Activated naive CD4-positive, alpha-beta T cell treated with anti-CD3 and anti-CD28 coated beads, Interleukin-2, amount 10 ng/mL, durations not matched to agents 7 days and 5 days (primary cell): ENCODE measurements at places on chromosomes 11 and 22.

DNA sequence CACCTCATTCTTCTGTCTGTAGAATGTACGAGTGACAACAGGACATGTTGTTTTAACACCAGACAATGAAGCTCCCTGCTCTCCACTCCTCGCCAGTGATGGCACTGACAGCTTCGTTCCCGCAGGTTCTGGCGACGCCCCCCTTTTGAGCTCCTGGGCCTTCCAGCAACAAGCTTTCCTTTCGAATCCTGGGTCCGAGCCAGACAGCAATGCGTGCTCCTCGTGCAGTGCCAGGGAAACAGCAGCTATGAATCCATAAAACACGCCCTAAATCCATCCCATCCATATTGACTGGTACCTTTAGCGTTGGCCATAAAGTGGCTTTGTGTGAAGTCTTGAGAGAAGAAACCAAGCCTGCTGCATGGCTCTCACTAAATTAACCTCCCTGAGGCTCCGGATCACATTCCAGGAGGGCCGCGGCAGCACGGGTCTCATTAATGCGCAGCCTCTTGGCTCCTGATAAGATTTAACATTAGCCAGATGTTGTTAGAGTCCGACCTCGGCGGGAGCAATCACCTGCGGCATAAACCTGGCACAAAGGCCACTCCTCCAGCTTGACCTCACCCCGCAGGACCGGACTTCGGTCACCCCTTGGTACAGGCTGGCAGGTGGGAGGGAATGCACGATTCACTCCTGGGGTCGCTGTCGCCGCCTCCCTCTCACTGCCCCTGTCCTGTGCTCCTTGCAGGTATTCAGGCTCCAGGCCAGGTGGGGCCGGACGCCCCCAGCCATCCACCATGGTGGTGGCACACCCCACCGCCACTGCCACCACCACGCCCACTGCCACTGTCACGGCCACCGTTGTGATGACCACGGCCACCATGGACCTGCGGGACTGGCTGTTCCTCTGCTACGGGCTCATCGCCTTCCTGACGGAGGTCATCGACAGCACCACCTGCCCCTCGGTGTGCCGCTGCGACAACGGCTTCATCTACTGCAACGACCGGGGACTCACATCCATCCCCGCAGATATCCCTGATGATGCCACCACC, 50.1 kb downstream of the MACROD1 start:
- DNase-seq, result no peak

DNA sequence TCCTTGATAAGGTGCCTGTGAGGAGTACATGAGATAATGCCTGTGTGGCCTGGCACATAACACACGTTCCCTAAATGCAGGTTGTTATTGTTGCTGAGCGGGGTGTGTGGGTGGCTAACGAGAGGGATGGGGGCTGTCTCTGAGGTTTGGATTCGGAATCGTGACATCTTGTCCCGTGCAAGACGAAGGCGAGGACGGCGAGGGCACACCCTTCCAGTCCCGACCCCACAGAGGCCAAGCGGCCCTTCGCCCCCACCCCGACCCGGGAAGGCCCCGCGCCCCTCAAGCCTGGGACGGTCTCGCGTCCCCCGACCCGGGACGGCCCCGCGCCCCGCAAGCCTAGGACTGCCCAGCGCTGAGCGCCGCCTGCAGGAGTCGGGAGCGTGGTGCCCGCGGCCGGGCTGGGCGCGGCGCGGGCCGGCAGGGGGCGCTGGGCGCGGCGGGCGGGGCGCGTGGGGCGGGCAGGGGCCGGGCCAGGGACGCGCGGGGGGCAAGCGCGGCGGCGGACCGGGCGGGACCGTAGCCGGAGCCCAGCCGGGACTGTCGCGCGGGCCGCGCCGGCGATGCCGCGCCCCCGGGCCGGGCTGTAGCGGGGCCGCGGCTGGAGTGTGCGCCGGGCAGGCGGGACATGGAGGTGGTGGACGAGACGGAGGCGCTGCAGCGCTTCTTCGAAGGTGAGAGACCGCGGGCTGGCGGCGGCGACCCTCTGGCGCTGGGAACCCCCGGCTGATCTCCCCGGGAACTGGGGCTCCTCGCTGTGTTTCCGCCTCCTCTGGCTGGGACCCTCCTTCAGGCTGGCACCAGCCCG, at the start of gene MYRF:
TSS of gene MYRF (plus strand) at position 520 of the 808 bp plus-strand sequence. CDS start at position 629, 109 bp downstream.
- peak; percentile 68 for DNase-seq

DNA sequence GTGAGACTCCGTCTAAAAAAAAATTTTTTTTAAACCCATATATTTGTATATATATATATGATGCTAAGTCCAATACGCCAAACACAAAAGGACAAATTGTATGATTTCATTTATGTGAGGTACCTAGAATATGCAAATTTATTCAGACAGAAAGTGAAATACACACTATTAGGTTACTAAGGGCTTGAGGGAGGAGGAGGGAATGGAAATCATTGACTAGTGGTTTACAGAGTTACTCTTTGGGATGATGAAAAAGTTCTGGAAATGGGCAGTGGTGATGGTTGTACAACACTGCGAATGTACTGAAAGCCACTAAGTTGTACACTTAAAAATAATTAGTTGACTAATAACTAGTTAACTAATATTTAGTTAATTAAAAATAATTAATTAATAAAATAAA, 36.2 kb upstream of the FGF3 start:
- DNase-seq, result no peak

DNA sequence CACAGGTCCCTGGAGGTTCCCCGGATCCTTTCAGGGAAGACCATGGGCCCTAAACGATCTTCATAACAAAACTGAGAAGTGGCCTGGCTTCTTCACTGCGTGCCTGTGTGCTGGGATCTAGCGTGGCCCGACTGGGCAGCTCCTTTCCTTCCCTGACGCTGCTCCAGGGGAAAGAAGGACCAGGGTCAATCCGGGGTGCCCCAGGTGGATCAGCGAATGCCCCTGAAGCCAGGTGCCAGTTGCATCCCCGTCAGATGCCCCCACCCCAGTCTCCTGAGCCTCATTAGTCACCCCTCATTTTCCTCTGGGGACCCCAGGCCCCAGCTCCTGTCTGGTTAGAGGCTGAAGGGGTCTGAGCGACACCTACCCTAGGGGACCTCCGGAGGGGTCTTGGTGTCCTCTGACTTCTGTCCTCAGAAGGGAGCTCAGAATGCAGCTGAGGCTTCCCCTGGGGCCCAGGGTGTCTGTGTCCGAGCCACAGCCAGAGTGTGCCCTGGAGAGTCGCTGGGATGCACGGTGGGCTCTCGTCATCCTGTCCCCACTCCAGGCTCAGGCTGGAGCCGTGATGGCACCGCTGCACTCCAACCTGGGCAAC, 18.7 kb upstream of the MUC6 start:
- DNase-seq, result no peak

DNA sequence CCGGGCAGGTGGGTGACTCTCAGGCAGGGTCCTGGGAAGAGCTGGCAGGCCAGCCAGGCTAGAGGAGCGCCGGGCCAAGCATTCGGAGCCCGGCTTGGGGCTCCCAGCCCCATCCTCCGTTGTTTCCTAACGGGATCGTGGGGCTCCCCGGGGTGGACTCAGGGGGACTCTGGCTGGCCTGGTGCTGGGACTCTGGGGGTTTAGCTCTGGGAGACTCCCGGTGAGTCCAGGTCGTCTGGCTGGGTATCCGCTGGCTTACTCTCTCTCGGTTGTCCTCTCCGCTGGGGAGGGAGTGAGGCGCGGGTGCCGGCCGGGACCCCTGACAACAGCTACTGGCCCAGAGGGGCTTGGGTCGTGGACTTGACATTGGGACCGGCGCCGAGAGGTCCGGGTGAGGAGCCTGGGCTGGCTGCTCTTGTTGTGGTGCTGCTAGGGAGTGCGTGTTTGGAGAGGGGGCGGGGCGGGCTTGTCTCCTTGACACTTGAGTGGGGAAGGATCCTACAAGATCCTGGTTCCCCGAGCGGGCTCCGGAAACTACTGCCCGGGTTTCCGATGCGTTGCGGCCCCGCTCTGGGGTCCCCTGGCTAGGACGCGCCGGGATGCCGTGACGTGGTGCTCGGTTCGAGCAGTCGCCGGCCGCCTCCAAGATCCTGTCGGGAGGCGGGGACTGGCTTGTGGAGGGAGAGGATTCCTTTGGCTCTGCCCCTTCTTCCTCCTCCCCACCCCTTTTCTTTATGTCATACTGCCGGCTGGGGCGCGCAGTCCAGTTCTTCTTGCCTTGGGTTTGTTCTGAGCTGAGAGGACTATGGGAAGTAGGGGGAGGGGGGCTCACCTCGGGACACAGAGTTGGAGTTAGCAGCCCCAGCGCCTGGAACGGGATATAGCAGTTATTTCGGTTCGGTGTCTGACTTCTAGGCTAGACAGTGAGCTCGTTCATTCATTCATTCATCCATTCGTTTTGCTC, 585 bp downstream of the EMSY start:
- peak; percentile 73 for DNase-seq

DNA sequence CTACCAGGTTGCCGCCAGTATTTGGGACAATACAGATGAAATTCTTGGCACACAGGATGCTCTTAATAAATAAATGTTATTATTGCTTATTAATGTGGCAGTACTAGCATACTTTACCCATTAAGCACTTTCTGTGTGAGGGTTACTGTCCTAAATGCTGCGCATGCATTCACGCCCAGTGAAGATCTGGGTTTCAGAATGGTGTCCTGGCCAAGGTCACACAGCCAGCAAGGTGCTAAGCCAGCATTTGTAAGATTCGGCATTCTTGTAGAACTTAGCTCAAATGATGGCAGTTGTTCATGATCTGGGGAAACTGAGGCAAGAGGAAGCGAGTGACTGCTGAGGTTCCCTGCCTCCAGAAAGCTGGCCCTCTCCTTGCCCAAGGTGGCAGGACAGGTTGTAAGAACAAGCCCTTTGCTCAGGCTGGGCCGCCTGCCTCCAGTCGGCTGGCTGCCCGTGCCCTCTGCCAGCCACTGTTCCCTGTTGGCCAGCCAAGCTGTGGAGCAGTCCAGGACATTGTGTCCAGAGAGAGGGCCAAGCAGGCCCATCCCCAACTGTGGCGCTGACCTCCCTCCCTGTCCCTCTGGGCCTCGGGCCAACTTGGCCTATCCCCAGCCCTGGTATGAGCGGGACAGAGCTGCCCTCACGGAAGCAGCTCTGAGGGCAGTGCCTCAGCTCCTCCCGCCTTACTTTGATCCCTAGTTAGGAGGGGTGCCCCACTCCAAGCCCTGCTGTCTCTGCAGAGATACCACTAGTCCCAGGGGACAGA, 28.8 kb downstream of the TOB2 start:
- DNase-seq, result no peak
